ENCODE measurements at places on chromosomes 7 and 10. TPM values are rescaled to one million over a fixed set of nuclear protein-coding genes. Genes with fewer than 3 reads are reported as not detected.

The PLAC9 gene
- total RNA-seq: not detected

The DGKB gene
- not detected for total RNA-seq

The FFAR4 gene
- total RNA-seq: not detected

The CCL24 gene
- total RNA-seq: not detected

The STRA8 gene
- not detected for total RNA-seq

The NRCAM gene
- 0.35 TPM for total RNA-seq

The AKR1C4 gene
- total RNA-seq: not detected

The PRF1 gene
- 381 TPM for total RNA-seq

The NAT16 gene
- not detected for total RNA-seq

The MYL10 gene
- total RNA-seq: not detected

The MTG1 gene
- total RNA-seq: 56.0 TPM

The C10orf53 gene
- not detected for total RNA-seq

The MACC1 gene
- total RNA-seq: 1.5 TPM

The WNT2 gene
- total RNA-seq: not detected

The RTKN2 gene
- 3.8 TPM for total RNA-seq

The ADRA2A gene
- total RNA-seq: not detected

The SPDYE5 gene
- not detected for total RNA-seq

The PTF1A gene
- total RNA-seq: not detected

The UCMA gene
- total RNA-seq: not detected

Measured in activated CD8-positive, alpha-beta memory T cell treated with anti-CD3 and anti-CD28 coated beads, Interleukin-2, amount 10 ng/mL, durations not matched to agents 7 days and 5 days (primary cell).